Heart left ventricle (tissue), 16 donors: ENCODE measurements at places on chromosomes 7 and 10.
A peak's percentile ranks its signal among the peaks of the same experiment; 100 is the strongest.

- H3K27ac ChIP-seq = no peak overlapping the region
- H3K36me3 ChIP-seq = no peaks in the 10 kb centered on the region
- no peaks in the 10 kb centered on the region for H3K4me1 ChIP-seq
- H3K27me3 ChIP-seq = no peaks in the 10 kb centered on the region
- DNase-seq = no peak
- no peak overlapping the region for H3K4me3 ChIP-seq
Observed at GRCh38 chr7:121800916-121801675, 71.9 kb upstream of the PTPRZ1 start.

DNA sequence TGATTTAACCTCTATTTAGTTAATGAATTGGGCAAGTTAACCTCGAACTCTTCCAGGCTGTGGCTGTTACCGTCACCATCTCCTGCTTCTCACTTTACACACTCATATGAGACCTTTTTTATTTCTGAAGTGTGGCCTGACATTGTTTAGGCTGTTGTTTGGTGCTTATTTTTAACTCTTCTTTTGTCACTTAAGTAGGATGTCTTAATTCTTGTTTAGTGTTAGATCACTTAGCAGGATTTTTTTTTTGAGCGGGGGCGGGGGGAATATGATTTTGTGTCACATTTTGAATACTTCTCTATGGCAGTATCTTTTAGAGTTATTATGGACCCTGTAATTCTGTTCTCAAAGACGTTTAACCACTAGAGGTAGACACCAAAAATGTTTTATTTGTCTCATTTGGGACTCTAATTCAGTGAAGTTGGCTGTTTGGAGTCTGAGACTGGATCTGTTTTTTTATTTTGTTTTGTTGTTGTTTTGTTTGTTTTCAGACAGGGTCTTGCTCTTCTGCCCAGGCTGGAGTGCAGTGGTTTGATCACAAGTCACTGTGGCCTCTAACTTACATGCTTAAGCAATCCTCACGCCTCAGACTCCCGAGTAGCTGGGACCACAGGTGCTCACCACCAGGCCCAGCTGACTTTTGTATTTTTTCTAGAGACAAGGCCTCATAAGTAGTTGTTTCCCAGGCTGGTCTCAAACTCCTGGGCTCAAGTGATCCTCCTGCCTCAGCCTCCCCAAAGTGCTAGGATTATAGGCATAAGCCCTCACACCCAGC lies 73.5 kb downstream of the CUX1 start:
- no peak overlapping the region for H3K4me3 ChIP-seq
- no peaks in the 10 kb centered on the region for H3K27me3 ChIP-seq
- H3K36me3 ChIP-seq = no peaks in the 10 kb centered on the region
- no peak overlapping the region for H3K27ac ChIP-seq
- H3K4me1 ChIP-seq = peaks cover 26% of the 10 kb centered on the region
- DNase-seq = no peak

DNA sequence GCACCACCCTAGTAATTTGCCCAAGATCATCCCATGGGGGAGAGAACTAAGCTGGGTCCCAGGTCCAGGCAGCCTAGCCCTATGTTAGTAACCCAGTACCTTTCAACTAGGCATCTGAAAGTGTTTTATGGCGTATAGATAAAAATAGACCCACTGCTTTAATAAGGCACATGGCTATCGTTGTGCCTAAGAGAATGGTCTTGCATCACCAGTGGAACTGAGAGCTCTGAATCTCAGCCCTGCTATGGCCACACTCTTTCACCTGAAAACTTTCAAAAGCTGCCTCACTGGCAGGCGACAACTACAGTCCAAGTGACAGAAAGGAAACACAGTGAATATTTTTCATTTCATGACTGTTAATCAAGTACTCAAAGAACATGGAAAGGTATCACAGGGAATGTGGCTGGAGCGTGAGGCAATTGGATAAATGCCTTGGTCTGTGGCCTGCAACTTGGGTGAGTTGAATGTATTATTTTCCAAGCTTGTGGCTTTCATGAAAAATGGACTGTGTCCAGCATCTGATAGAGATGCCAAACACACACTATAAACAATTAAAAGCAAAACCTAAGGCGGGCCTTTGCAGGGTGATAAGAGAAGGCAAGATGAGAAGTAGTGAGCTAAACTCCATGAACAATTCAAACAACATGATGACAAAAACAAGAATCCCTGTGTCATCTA lies 18.0 kb upstream of the SFMBT2 start:
- H3K36me3 ChIP-seq = no peaks in the 10 kb centered on the region
- peaks cover 11% of the 10 kb centered on the region for H3K27me3 ChIP-seq
- no peak overlapping the region for H3K4me3 ChIP-seq
- no peaks in the 10 kb centered on the region for H3K4me1 ChIP-seq
- H3K27ac ChIP-seq = no peak overlapping the region

- H3K4me1 ChIP-seq = no peaks in the 10 kb centered on the region
- no peak for DNase-seq
- H3K27ac ChIP-seq = no peak overlapping the region
Observed at GRCh38 chr10:11783558-11783865, 39.6 kb upstream of the PROSER2 start.

GRCh38 chr10:86671419-86671818 lies 3.1 kb downstream of the LDB3 start:
- H3K36me3 ChIP-seq = peaks cover 17% of the 10 kb centered on the region
- H3K27me3 ChIP-seq = no peaks in the 10 kb centered on the region
- peak overlapping the region; percentile 90 for H3K27ac ChIP-seq
- H3K4me3 ChIP-seq = peak overlapping the region; percentile 89
- H3K4me1 ChIP-seq = peaks cover 2% of the 10 kb centered on the region

- no peaks in the 10 kb centered on the region for H3K4me1 ChIP-seq
- DNase-seq = no peak
- H3K4me3 ChIP-seq = no peak overlapping the region
- H3K27ac ChIP-seq = no peak overlapping the region
- no peaks in the 10 kb centered on the region for H3K36me3 ChIP-seq
- H3K27me3 ChIP-seq = no peaks in the 10 kb centered on the region
Observed at GRCh38 chr7:142915315-142915714, 18.2 kb downstream of the TRPV5 start.

GRCh38 chr10:97224483-97225435 lies 39.0 kb upstream of the SLIT1 start:
- no peak overlapping the region for H3K27ac ChIP-seq
- no peaks in the 10 kb centered on the region for H3K27me3 ChIP-seq
- no peak overlapping the region for H3K4me3 ChIP-seq
- DNase-seq = no peak
- H3K36me3 ChIP-seq = peaks cover 27% of the 10 kb centered on the region
- no peaks in the 10 kb centered on the region for H3K4me1 ChIP-seq

DNA sequence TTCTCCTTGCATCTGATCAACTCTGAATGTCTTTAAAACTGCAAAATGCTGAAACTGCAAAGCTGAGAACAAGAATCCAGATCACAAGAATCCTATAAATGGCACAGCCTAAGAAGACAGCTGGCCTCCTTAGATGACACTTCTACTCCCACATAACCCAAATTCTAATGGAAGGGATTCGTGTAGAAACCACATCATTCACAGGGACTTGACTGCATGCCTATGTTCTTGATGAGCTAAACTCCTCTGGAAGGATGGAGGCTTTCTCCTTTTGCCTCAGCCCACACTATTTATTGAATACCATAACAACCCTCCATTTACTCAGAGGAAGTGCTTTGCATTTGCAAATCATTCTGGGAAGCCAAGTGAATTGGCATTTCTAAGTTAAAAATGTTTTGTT lies 252.5 kb upstream of the VWC2 start:
- no peaks in the 10 kb centered on the region for H3K27me3 ChIP-seq
- no peaks in the 10 kb centered on the region for H3K36me3 ChIP-seq
- H3K4me1 ChIP-seq = no peaks in the 10 kb centered on the region
- no peak overlapping the region for H3K27ac ChIP-seq
- no peak for DNase-seq

GRCh38 chr7:151590850-151591771 lies 71.4 kb upstream of the RHEB start:
- no peak overlapping the region for H3K4me3 ChIP-seq
- H3K4me1 ChIP-seq = peaks cover 37% of the 10 kb centered on the region
- peaks cover 4% of the 10 kb centered on the region for H3K36me3 ChIP-seq
- H3K27me3 ChIP-seq = no peaks in the 10 kb centered on the region
